HCT116 (cell line): ENCODE measurements at places on chromosomes 1 and 21. TPM values are rescaled to one million over a fixed set of nuclear protein-coding genes. Genes with fewer than 3 reads are reported as not detected.

DNA sequence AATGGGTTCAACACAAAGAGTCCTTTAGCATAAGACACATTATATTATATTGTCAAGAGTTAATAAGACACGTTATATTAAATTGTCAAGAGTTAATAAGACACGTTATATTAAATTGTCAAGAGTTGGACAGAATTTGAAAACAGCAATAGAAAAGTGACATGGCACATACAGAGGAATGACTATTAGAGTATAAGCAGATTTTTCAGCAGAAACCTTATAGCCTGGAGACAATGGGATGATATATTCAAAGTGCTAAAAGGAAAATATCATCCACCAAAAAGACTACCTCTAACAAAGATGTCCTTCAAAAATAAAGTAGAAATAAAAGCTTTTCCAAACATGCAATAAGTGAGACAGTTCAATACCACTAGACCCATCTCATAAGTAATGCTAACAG lies 36.0 kb upstream of the HSPA13 start:
- DNase-seq, result no peak

- peak; percentile 88 for DNase-seq
Observed at GRCh38 chr1:150613061-150613920, 16.1 kb downstream of the ENSA start.

- DNase-seq, result no peak
Observed at GRCh38 chr1:7783178-7783711, 846 bp upstream of the PER3 start.

- no peak for DNase-seq
Observed at GRCh38 chr1:92851729-92852128, 19.9 kb downstream of the RPL5 start.

Gene LCE2C
- total RNA-seq, result not detected

Gene CFHR2
- not detected for total RNA-seq

Gene CYP4A22
- not detected for total RNA-seq
